ENCODE measurements at places on chromosomes 7 and 10.
A peak's percentile ranks its signal among the peaks of the same experiment; 100 is the strongest.

DNA sequence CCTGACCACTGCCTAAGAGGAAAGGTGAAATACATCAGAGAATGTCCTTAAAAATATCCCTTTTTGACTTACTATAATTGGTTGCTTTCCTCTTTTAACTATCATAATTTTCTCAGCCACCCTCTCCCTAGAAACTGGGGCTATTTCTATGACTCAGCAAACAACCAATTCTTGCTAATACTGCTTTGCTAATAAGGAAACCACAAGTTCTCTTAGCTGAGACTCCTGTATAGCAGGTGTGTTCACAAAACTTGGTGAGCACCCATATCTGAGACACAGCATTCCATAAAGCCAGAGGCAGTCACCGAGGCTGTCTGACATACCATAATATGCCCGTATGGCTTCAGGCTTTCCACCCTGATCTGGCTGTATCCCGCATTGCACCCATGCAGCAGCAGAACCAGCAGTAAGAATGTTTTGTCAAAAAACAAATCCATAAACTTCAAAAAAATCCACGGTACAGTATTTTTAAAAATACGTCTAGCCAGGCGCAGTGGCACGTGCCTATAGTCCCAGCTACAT is 191.7 kb upstream of the C7orf33 start:
- peak; percentile 49 for DNase-seq

DNA sequence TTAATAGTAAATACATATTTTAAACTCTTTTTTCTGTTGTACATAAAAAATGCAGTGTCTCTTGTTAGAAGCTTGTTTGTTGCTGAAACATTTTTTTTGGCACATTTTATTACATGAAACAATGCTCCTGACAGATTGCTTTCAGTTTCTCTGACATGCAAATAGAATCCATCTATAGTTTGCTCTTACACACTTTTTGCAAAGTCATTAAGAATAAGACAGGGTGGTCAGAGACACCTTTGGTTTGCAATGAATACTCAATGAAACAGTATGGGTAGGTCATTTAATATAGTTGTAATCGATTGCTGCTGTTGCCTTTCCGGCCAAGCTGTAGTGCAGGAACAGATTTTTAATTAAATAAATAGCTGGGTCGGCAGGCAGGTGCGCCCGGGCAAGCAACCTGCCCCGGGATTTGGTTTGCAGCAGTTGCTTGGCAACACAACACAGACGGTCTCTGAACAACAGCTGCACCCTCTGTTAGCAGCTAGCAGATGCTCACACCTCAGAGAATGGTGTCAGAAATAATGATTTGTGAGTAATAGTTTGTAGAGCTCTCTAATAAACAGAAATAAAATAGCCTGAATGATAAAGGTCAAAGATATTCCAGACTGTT is 115.7 kb upstream of the CACNA2D1 start:
- no peak for DNase-seq

GRCh38 chr7:157972914-157973313 is 614.7 kb downstream of the PTPRN2 start:
- no peak for DNase-seq

- no peak for DNase-seq
Measured at GRCh38 chr7:100119970-100120732, 717 bp downstream of the CNPY4 start.

DNA sequence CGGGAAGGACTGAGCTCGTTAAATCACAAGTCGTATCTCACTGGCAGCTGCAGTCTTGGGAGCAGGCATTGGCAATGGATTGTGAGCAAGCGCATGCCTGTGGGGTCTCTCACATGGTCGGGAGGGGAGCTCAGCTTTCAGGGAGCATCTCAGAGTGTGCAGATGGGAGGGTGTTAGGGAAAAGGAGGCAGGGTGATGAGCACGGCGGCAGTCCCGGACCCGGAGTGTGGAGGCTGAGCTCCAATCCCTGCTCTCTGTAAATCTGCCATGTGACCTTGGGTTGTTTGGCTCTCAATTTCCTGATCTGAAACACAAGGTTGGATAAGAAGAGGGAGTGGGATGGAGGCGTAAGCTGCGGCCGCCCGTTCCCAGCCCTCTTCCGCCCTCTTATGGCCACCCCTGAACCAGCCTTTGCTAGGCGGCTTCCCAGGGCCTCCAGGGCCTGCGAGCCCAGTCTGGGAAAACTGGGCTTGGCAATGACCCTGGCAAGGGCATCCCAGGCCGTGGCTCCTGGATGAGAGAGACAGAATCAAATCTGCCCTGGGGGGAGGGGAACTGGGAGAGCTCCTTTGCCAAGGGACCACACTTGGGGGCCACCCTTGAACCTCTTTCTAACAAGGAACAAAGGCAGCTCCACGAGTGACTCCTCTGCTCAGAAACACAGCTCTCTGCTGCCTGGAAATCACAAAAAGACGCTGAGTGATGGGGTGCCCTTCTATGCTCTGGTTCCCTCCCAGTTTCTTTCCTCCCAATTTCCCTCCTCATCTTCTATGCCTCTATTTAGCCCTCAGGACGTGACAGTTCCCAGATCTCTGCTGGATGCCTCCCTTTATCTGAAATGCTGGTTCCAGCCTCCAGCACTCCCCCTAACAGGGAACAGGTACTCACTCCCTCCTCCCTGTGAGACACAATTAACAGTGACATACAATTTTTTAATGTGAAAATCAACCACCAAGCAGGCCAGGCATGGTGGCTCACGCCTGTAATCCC is 41.7 kb upstream of the LOXL4 start:
- DNase-seq: no peak

DNA sequence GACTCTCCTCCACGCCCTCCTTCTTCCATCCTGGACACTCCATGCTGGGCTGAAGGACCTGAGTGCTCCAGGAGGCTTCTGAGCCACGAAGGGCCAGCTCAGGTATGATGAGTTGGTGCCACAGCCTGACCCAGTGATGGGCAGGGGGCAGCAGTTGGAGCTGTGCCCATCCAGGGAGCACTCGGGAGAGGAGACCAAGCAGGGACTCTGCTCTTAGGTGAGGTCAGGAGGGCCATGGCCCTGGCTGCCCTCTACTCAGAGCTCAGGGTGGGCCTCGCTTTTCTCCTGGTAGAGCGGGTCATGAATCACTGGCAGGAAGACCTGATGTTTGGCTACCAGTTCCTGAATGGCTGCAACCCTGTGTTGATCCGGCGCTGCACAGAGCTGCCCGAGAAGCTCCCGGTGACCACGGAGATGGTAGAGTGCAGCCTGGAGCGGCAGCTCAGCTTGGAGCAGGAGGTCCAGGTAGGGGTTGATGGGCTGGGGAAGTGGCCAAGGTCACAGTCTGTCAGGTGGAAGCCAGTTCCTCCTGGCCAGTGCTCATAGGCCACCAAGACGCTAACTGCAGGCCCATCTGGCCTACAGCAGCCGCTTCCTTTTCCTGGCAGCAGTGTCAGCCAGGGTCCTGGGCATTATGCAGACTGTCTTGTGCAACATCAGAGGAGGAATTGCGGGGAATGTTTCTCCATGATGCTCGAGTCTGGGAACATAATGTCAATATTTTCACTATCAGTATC is 50.8 kb downstream of the ALOX5 start:
- DNase-seq: no peak

DNA sequence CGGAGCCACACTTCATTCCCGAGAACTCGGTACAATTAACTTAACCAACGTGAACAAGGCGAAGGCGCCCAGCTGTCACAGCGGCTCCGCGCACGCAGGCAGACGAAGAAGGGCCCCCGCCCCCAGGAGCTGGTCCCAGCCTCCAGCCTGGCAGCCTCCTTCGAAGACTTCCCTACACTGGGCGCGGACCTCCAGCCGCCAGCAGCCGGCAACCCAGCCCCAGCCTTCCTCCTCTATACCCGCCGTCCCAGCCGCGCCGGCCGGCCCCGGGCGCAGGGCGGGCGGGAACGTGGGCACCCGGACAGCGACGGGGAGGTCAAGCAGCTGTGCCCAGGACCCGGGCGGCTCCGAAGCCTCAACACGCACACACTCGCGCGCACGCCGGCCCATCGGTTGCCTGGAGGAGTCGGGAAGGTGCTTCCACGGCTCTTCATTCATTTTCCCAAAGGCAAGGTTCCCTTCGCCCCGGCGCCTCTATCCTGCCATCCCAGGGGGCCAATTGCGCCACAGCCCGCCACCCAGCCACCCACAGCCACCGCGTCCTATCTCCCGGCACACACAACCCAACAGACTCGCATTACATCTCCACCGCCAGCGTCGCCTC is 1.6 kb downstream of the CHST15 start:
- no peak for DNase-seq

GRCh38 chr10:81569488-81569887 is 305.5 kb upstream of the NRG3 start:
- no peak for DNase-seq

- DNase-seq: no peak
Measured at GRCh38 chr7:50863053-50863452, 80.4 kb upstream of the GRB10 start.

DNA sequence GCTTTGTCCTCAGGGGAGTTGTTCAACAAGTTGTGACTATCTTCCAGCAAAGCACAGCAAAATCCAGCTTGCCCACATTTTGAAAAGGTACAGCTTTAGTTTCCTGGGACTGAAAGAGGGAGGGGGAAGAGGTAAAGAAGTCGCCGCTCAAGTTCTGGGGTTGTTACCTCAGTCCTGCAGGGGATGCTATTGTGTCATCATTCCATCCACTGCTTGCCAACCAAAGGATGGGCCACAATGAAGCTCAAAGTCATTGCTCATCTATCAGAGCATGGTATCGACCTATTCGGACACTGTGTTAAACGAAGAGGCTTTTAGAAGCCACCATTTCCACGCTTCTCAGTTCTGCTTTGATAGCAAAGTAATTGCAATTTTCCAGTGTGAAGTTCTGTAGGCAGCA is 34.3 kb downstream of the NPY start:
- no peak for DNase-seq

DNA sequence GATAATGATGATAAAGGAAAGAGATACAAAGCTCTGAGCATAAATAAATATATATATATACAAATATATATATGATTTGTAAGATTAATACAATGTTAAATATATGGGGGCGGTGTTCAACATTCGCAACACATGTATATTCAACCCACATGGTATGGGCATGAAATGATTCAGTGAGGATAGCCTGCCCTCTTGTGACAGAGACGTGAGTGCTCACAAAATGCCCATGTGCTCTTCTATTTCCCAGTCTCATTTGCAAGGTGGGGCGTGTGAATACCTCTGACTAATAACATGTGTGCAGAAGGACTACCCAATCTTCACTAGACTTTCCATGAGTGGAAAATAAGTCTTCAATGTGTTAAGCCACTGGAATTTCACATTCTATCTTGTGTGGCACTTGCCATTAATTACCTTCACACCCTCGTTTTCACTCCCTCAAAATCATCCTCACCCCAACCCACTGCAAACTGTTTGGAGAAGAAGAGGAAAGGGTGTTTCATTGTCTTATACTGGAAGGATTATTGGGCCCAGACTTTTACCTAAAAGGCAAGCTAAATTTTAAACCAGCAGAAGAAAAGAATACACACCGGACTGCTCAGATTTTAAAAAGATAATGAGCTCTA is 26.9 kb downstream of the ASAH2 start:
- DNase-seq: peak; percentile 58

DNA sequence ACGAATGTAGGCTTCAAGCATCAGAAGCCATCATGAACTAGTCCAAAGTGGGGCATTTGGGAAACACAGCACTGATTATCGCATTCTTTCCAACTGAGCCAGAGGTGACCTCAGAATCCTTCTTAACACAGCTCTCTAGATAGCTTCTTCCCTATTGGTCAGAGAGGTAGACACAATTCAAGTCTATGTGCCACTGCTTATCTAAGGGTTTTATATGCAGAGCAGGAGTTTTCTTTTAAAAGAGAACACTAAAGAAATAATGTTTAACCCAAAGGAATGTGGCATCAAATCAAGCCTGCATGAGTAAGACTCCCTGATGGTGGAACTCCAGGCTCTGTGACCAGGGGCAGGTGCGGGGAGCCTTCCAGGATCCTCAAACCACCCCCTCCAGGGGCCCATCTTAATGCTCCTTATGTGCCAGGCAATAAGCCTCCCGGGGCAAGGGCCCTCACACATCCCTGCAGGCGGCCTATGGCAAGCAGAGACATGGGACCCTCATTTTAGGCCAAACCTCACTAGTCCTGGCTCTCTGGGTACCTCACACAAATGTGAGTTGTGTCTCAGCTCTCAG is 13.8 kb downstream of the HSPA12A start:
- no peak for DNase-seq

GRCh38 chr10:59888781-59889435 is 17.4 kb downstream of the CCDC6 start:
- DNase-seq: no peak

- no peak for DNase-seq
Measured at GRCh38 chr7:30914596-30914995, 2.9 kb downstream of the AQP1 start.

DNA sequence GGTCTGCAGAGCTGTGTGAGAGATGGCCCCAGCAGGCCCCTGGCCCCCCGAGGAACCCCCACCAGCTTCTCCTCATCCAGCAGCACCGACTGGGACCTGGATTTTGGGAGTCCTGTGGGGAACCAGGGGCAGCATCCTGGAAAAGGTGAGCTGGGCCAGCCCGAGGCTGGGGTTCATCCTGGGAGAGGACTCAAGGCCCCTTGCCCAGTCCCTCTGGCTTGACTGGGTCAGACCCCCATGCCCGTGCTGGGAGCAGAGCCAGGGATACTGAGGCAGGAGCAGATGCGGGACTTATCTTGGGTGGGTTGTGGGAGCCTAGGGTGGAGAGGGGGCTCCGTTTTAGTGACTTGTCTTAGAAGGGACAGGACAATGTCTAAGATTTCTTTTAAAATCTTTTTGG is 47.5 kb downstream of the ZNF467 start:
- no peak for DNase-seq

- no peak for DNase-seq
Measured at GRCh38 chr10:107022600-107023354, 141.7 kb downstream of the SORCS1 start.

DNA sequence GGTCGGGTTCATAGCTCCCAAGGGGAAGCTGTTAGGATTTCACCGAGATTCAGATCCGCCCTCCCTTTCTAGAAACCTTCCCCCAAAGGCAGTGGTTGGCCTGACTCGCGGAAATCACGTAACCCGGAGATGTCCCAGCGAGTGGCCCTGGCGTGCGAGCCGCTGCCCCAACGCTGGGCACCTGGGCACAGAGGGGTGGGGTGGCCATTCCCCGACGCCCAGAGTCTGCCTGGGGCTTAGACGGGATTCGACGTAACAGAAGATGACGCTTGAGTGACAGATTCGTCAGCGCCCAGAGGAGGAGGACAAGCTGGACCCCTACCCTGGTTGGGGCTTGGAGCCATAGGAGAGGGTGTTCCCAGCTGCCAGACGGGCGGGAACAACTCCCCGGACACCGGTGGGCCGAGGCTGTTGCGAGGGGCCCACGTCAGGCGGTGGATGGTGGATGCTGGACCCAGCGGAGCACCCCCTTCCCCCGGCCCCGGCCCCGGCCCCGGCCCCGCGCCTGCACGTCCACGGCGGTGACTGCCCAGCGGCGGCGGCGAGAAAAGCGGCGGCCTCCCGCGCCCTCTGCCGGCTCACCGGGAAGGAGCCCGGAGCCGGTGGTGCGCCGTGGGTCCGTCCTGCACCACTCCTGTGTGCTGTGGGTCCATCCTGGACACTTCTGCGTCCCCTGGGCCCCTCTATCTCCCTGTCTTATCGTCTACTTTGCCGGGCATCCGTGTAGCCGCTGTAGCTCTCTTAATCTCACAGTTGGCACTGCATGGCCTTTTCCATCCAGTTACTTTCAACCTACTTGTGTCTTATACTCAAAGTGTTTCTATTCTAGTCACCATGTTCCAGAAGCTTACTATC is 35.4 kb upstream of the KNDC1 start:
- no peak for DNase-seq

GRCh38 chr10:122490268-122490667 is 28.9 kb downstream of the HTRA1 start:
- DNase-seq: no peak

All from epithelial cell of prostate (primary cell).